Right atrium auricular region (tissue), 2 donors: ENCODE measurements at places on chromosomes 11 and 22. TPM values are rescaled to one million over a fixed set of nuclear protein-coding genes. Genes with fewer than 3 reads are reported as not detected.

The CHADL gene
- 8.3 TPM for total RNA-seq

DNA sequence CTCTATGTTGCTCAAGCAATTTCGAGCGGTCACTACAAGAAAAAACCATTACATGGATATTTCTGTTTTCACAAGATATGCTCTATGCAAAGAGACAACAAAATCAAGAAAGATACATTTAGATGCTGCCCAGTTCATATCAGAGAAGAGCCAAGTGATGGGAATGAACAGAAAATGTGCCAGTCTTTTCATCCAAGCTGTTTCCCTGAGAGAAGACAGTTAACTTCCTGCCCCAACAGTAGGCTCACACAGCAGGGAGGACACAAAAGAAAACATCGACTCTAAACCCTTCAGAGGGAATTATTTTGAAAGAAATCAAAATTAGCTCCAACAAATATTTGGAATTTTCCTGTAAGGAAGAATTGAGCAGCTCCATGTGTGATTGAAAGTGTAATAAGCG is 11.6 kb downstream of the JAML start:
- H3K4me1 ChIP-seq: no peaks in the 10 kb centered on the region
- DNase-seq: no peak
- H3K36me3 ChIP-seq: no peaks in the 10 kb centered on the region
- no peak overlapping the region for H3K4me3 ChIP-seq
- H3K27me3 ChIP-seq: no peaks in the 10 kb centered on the region

DNA sequence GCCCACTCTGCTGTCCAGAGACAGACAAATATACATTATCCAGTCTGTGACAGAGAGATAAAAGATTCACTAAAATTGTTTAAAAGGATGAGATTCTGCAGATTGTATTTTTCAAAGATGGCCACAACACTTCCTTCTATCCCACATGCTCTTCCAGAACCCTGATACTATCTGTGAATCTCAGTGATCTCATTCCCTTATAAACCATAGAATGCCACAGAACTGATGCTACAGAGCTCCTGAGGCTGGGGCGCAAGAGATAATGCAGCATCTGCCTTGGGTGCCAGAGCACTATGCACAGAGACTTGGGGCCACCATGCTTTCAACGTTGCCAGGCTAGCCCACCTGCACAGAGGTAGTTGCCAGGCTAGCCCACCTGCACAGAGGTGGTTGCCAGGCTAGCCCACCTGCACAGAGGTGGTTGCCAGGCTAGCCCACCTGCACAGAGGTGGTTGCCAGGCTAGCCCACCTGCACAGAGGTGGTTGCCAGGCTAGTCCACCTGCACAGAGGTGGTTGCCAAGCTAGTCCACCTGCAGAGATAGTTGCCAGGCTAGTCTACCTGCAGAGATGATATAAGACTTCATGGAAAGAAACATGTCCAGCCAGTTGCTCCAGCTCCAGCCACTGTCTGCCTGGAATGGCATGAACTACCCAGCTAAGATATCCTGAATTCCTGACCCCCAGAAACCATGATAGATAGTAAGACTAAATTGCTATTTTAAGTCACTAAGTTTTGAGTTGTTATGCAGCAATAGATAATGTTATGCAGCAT is 17.6 kb upstream of the SEPTIN5 start:
- no peak for DNase-seq
- H3K4me1 ChIP-seq: no peaks in the 10 kb centered on the region
- no peaks in the 10 kb centered on the region for H3K36me3 ChIP-seq
- H3K4me3 ChIP-seq: no peak overlapping the region
- H3K27me3 ChIP-seq: no peaks in the 10 kb centered on the region
- H3K27ac ChIP-seq: no peak overlapping the region

DNA sequence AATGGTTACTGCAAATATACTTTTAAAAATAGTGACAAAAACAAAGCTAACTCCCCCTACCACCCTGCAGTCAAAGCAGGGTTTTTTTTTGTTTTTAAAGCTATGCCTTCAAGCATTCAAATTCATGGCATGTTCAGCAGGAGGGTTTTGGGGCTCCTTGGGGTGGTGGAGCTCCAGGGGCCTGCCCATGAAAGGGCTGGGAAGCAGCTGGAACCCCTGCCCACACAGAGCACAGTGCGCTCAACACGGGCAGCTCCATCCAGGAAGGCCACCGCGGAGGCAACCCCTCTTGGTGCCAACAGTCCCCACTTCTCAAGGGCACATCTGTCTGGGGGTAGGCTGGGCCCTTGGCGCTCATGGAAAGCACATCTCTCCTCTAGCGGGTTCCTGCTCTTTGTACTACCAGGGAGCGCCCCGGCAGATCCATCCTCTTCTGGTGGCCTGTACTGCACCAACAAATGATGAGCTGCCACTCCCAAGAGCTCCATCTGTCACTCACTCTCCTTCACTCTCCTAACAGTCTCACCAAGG is 16.6 kb upstream of the PHLDA2 start:
- H3K27ac ChIP-seq: peak overlapping the region; percentile 62
- no peak overlapping the region for H3K4me3 ChIP-seq

DNA sequence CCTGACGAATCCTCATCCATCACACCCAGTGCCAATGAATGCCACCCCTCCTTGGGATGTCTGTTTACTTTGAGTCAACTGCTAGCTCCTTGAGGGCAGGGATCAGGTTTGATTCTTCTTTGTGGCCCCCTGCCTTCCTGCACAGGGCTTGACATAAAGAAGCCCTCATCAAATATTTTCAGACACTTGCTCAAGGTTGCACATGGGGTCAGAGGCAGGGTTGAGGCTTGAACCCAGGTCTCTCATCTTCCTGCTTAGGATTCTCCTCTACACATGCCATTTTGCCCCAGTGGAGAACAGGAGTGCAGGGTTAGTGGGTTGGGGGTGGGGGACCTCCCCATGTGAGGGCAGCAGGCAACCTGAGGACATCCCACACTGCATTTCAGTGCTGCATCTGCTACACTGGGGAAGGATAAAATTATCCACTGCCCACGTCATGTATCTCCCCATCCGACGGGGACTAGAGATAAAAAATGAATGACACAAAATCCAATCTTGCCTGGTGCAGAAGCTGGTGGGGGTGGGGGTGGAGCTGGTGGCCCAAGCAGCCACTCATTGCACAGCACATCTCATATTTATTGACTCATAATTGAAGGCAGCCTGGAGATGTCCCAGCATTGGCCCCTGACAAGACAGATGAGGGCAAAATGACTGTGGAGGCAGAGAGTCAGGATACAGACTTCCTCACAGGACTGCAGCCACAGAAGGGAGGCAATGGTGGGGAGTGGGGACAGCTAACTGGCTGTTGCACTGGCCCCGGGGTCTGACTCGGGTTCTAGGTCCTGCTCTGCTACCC is 41.3 kb downstream of the NEU3 start:
- peak; percentile 34 for DNase-seq
- no peaks in the 10 kb centered on the region for H3K27me3 ChIP-seq
- H3K36me3 ChIP-seq: no peaks in the 10 kb centered on the region
- no peak overlapping the region for H3K4me3 ChIP-seq

GRCh38 chr11:518463-519202 is 11.6 kb upstream of the RNH1 start:
- peak overlapping the region; percentile 17 for H3K4me3 ChIP-seq
- H3K36me3 ChIP-seq: no peaks in the 10 kb centered on the region
- DNase-seq: peak; percentile 96

DNA sequence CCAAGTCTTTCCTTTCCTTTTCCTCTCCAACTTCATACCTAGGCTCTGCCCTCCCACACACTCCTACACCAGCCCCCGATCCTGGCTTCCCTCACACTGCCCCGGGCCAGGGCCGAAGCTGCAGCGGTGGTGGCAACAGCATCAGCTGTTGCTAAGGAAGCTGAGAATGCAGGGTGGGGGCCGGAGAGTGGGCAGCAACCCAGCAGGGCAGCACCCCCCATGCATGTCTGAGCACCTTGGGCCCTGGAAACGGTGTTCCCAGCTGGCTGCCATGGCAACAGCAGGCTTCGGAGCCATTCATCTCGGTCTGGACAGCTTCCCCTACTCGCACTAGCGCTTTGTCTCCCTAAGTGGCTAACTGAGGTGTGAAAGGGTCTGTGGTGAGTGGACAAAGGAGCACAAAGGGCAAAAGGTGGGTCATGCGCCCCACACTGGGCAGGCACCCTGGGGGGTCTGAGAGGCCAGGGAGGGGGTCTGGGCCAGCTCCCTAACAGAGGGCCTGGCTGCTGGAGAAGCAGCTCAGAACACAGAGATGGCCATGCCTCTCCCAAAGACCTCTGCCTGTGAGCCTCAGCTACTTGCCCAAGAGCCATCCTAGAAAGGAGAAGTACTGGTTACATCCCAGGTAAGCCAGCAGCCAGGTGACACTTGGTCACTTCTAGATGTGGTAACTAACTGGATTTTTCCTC is 42.1 kb upstream of the JAM3 start:
- no peak overlapping the region for H3K27ac ChIP-seq
- H3K36me3 ChIP-seq: no peaks in the 10 kb centered on the region
- H3K27me3 ChIP-seq: no peaks in the 10 kb centered on the region

DNA sequence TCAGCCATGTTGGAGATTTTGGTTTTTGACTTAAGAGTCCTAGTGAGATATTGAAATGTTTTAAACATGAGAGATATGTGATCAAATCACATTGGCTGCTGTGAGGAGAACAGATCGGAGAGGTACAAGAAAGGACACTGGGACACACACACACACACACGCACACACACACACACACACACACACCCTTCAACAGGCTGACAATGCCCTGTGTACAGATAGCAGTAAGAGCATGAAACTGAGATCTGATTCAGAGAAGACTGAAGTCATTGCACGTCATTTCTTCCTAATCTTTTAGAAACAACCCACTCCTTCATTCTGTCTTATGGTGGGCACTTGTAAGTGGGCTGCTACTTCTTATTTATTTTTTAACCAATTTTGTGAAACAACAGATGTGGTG is 200.5 kb upstream of the E2F8 start:
- DNase-seq: no peak
- no peaks in the 10 kb centered on the region for H3K36me3 ChIP-seq
- no peak overlapping the region for H3K4me3 ChIP-seq
- H3K4me1 ChIP-seq: no peaks in the 10 kb centered on the region
- no peaks in the 10 kb centered on the region for H3K27me3 ChIP-seq

- no peaks in the 10 kb centered on the region for H3K36me3 ChIP-seq
- H3K27me3 ChIP-seq: no peaks in the 10 kb centered on the region
- H3K4me1 ChIP-seq: no peaks in the 10 kb centered on the region
- DNase-seq: no peak
- H3K4me3 ChIP-seq: no peak overlapping the region
- peak overlapping the region; percentile 77 for H3K27ac ChIP-seq
Measured at GRCh38 chr22:46604306-46604690, 15.9 kb upstream of the GRAMD4 start.
